ENCODE measurements at places on chromosomes 7 and 10.

GRCh38 chr10:82150123-82150900 lies 275.3 kb downstream of the NRG3 start:
- DNase-seq: peak; percentile 8

GRCh38 chr10:116756277-116756676 lies 13.9 kb upstream of the HSPA12A start:
- no peak for DNase-seq

- no peak for DNase-seq
These were observed 6.2 kb upstream of the GRID1 start for GRCh38 chr10:86372784-86373239.

DNA sequence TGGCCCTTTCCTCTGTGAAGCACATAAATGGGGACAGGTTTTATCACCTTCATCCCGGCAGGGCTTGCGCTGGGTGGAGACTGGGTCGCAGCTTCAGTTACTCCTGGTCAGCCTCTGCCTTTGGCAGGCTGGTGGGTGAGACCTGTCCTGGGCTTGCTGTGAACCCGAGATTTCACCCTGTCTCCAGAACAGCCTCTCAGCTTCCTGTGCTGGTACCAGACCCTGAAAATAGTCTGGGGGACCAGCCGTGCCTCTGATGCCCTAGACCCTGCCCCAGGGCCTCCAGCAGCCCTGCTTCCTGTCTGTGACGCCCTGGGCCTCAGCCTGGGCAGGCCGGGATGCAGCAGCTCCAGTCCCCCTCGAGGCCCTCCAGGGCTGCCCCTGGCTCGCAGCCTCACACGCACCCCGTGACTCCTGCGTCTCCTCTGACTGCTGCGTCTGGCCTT lies 13.2 kb upstream of the PWWP2B start:
- no peak for DNase-seq

GRCh38 chr7:123633553-123633952 lies 22.1 kb upstream of the LMOD2 start:
- DNase-seq: peak; percentile 12

GRCh38 chr10:69869291-69869961 lies 67.7 kb downstream of the COL13A1 start:
- peak; percentile 69 for DNase-seq

- DNase-seq: peak; percentile 15
These were observed 116.6 kb downstream of the RAB18 start for GRCh38 chr10:27620430-27621397.

DNA sequence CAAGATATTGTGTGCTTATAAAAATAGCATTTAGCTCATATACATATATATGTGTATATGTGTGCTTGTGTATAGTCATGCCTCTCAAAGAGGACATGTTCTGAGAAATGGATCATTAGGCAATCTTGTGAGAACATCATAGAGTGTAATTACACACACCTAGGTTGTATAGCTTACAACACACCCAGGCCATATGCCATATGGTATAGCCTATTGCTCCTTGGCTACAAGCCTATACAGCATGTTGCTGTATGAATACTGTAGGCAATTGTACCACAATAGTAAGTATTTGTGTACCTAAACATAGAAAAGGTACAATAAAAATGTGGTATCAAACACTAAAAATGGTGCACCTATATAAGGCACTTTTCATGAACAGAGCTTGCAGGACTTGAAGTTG lies 1510.5 kb upstream of the LRRTM3 start:
- no peak for DNase-seq

DNA sequence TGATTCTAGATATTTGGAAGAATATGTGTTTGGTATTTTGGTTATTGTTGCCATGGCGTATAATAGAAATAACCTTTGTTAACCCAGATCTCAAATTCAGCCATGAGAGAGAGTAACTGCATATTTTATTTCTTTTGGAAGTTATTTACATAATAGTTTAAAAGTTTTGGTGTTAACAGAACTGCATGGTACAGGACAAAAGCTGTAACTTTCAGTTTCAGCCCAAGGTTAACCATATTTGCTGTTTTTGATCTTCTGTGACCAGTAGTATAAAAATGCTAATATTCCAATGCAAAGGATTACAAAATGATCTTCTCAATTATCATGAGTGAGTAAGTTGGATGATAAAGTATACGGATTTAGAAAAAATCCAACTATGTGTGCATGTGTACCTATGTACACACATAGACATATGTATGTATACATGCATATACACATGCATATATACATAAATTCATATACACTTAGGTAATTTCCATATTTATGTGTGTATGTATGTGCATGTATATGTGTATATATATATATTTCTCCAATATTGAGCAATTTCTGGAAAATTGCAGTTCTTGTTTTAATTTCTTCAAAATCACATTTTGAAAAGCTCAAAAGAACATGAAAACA lies 38.0 kb upstream of the PIP4K2A start:
- no peak for DNase-seq

Measured in H54 (cell line).